AG09319 (cell line): ENCODE measurements at places on chromosomes 4 and X.

DNA sequence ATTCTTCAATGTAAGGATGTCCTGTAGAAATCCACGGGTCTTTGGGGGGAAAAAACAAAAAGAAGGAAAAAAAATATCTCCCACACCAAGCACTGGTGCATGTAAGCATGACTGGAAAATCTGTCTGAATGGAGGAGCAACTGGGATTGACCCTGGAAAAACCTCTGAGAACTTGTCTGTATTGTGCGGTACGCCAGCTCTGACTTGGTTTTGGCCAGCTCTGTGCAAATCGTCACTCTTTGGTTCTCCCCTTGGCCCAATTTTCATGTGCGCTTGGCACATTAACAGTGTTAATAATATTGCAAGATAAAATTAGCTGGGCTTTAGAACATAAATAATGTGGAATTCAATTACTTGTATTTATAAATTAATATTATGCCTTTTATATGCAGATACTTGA, 231.2 kb upstream of the HAND2 start:
- DNase-seq = no peak

DNA sequence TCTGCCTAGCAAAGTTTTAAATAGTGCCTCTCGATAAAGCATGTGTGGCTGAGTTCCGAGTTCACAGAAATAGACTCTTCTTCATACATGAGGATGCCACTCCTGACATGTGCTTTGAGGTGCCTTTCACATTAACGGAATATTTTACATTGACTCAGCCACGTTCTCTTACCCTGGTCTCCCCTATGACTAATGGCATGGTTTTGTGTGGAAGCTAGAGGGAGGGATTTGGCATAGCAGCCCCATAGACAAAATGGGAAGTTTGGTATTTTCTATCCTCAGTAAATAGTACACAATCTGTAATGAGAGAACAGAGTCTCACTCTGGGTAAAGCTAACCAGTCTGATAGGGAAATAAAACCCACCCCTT, 68.9 kb downstream of the PCDH19 start:
- DNase-seq = no peak

DNA sequence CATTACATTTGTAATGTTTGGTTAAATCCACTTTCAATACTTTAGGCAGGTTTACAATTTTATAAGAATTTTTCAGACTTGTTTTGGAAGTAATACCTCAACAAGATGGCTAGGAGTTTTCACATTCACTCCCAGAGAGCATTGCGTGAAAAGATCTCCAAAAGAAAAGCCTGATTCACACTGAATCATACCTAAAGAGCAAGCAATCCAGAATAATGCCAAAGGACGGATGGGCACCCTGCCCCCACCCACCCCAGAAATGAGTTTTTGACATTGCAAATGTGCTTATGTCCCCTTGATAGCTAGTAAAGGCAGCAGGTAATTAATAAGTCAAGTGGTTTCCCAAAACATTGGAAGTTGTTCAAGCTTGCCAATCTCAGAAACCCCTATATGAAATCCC, 557.7 kb upstream of the TENM3 start:
- DNase-seq = no peak

GRCh38 chr4:187433141-187433540, 562.4 kb upstream of the ZFP42 start:
- DNase-seq = no peak

DNA sequence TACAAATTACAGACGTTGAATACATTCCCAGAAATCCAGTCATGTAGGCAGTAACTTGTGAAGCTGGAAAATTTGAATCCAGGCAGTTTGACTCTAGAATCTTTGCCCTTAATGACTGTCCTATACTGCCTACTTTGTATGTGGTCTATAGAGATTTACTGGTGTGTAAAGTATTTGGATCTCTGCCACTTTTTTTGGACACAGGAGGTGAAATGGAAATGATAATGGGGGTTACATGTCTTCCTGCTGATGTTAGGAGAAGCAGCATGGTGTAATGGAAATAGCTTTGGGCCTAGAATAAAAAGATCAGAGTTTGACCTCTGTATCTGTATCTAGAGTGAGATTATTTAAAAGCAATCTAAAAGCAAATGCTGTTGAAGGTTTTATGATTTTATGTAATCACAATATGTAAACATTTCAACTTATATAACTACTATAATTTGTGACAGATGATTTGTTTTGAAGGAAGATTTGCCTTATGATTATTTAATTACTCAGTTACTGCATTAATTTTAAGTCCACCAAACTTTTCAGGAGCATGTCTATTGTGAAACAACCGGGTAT, 3.3 kb downstream of the COL4A5 start:
- no peak for DNase-seq

DNA sequence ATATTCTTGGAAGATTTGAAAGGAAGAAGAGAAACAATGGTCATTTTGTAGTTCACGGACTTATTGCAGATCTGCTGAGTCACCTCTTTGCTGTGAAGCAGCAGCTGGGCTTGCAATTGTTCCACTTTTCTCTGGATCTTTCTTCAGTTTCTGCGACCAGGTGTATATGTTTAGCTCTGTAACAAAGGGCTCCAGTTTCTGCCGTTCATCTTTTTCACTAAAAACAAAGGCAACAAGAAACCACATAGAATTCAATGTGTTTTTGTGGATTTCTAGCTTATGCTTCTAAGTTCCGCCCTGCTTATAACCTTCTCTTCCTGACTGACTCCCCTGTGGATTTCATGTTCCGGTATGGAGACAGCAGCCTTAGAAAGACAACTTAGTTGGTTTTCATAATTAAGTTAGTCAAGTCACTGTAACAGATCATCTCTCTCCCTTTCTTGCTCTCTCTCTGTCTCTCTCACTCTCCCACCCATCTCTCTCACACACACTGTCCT, 121.6 kb upstream of the EPHA5 start:
- no peak for DNase-seq

DNA sequence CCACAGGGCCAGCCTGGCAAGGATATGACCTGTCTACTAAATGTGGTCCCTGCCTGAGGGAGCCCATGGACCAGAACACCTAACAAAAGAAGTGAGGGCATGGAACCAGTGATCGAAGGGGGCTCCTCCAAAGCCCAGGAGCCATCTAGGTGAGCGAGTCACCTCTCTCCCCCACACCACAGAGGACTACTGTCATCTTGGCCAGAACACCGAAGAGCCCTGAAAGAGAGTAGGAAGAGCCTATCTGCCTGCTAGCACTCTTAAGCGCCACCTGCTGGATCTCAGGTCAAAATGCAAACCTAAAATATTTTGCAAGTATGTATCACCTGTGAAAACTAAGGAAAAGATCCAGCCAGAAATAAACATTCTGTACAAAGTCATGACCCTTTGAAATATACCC, 137.9 kb upstream of the ZXDB start:
- DNase-seq = no peak

GRCh38 chr4:82744284-82744968, 54.2 kb downstream of the SCD5 start:
- no peak for DNase-seq
